ENCODE measurements at places on chromosomes 4 and X.

DNA sequence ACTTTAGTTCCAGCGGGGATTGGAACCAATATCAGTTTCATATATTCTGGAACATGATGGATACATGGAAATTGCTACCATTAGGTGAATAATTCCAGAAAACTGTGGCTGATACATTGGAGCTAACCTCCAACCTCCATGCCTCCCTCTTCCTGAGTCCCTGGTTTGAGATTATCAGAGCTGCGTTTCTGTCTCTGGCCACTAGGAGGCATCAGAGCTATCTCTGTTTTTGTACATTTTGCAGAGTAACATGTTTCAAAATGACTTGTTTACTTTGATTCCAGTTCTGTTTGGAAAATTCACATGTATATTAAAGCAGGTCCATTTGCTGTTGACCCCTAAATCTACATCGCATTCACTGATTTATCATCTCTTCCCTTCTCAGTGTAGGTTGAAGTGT lies 2.4 kb upstream of the RAB40AL start:
- no peak for DNase-seq

DNA sequence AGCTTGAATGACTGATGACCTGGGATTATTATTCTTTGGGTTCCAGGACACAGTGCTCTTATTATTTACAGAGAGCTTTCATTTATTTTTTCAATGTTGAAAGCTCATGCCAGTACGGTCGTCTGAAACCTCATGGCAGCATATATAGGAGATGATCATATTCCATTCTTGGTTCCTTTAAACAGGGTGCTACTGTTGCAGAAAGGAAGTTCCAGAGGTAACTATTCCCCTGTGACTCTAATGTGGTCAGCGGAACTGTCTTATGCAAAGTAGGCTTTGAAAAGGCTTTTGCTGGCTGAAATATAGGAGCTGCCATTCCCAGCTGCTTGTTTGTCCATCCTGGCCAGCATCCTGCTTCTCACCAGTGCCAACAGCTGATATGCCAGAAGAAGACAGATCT lies 208.3 kb upstream of the LEF1 start:
- DNase-seq = no peak

- DNase-seq = no peak
Measured at GRCh38 chr4:25767877-25768725, 94.7 kb downstream of the SEL1L3 start.

GRCh38 chr4:25970226-25970675 lies 56.2 kb downstream of the SMIM20 start:
- peak; percentile 26 for DNase-seq

DNA sequence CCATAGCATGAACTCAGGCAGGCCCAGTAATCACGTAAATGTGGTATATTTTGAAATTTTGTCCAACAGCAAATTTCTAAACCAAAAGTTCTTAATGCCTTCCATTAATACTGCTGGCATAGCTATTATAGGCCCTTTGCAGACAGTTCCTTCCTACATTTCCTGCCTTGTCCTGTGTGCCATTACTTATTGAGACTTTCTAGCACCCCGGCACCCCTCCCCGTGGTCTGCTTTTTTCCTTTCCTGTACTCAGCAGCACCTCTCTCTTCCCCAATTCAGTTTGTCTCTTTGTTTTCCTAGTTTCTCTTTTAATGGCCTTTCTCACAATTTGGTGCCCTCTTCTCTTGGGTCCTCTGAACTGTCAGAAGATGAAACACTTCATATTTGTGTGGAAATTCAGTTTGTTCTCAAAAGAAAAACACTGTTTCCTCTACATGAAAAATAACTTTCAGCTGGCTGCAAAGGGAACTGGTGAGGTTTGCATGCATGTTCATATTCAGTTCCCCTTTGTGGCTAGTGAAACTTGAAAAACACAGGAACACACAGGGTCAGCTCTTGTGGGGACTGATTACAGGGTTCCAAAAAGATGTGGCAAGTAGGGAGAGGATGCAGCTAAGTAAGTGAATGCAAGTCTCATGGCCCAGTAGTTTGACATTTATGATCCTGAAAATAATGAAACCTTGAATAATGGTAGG lies 17.1 kb downstream of the GPR34 start:
- DNase-seq = no peak

GRCh38 chr4:37667197-37668100 lies 18.7 kb downstream of the RELL1 start:
- no peak for DNase-seq

Measured in mesothelial cell of epicardium (in vitro differentiated cells).